Melanocyte of skin (primary cell): ENCODE measurements at places on chromosomes 7 and 10. TPM values are rescaled to one million over a fixed set of nuclear protein-coding genes. Genes with fewer than 3 reads are reported as not detected.

The CACNB2 gene
- total RNA-seq: 0.34 and 0.36 TPM in 2 replicates

The SFTPA1 gene
- not detected in 2 replicates for total RNA-seq

The TECPR1 gene
- total RNA-seq: 15.3 and 19.9 TPM in 2 replicates

The CALCR gene
- total RNA-seq: under 0.01 TPM in 1 of 2 replicates, not detected in the other
